ENCODE measurements at places on chromosomes 6 and 20.

GRCh38 chr6:136775548-136775947 is 16.7 kb downstream of the MAP3K5 start:
- no peak for DNase-seq

DNA sequence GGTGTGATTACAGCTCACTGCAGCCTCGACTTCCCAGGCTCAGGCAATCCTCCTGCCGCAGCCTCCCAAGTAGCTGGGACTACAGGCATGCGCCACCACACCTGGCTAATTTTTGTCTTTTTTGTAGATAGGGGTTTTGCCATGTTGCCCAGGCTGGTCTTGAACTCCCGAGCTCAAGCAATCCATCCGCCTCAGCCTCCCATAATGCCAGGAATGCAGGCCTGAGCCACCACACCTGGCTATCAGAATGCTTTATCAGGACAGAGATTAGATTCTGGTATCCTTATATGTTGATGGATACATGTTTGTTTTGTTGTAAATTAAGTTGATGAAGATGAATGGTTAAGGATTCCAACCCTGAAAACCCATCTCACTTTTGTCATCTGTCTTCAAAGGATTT is 24.2 kb downstream of the LHFPL5 start:
- no peak for DNase-seq

DNA sequence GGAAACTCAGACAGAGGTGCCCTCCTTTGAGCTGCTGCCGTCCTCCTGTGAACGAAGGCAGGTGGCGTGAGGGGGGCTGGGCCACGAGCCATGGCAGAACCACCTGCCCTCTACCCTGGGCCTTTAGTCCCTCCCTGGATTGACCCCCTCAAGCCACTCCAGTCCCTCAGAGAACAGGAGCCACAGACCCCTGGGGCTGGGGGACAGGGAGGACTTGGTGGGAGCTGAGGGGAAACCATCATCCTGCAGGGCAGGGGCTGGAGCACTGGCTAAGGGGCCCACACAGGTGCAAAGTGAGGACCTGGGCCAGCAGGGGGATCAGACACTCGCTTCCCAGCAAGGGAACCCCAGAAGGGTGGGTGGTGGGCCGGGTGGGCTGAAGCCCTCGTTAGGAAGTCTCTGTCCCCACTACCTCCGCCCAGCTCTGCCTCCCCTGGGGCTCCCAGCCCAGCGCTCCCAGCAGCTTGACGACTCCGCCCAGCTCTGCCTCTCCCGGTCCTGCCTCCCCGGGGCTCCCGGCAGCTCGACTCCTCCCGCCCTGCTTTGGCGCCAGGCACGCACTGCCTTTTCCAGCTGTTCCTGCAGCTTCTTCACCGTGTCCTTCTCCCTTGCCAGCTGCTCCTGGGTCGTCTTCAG is 44.4 kb downstream of the DSTN start:
- DNase-seq, result no peak

GRCh38 chr20:32231847-32232246 is 24.2 kb downstream of the POFUT1 start:
- no peak for DNase-seq

DNA sequence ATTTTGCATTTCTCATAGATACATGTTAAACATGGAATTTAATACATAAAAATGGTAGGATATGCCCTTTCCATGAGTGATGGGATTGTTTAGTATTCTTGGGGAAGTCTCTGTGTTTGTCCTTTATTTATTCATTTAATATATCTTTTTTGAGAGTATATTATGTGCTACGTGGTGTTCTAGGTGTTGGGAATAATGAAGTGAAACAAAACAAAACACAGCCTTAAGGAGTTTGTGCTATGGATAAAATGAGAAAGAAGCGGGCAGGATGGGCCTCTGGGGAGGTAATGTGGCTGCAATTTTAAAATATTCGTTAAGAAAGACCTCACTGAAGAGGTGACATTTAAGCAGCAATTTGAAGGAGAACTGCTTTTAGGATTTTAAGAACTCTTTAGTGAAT is 851.5 kb downstream of the MAFB start:
- no peak for DNase-seq

DNA sequence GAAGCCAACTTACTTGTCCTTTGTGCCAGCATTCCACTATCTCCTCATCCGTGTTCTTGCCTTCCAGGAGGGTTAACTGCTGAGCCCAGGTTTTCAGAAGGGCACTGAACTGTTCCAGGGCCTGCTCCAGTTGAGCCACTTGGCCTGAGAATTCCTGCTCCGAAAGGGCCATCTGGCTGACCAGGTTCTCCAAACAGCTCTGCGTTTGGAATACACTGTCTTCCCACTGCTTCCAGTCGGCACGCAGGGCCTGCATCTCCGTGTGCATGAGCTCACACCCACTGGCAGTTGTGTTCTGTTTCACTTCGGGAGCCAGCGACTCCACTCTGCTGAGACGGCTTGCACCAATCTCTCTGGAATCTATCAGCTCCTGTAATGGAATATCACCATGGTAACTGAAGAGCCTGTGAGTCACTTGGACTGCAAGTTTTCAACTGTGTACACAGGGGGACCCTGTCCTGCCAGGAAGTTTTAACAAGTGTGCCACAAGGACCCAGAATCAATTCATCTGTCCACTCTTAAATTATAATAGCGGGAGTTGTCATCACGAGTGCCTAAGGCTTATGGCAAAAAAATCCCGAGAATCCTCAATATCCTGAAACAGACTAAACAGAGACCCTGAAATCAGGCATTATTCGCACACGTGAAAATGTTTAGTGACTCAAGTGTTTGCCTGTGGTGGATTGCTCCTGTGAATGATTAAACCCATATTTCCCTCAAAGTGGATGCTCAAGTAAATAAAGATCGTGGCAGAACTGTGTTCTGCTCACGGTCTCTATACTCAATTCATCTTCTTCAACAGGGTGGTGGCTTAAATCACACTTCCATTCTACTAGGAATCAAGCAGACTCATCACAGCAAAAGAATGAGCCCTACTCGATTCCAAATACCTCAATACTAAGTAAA is 255.9 kb downstream of the SYNE1 start:
- peak; percentile 61 for DNase-seq

GRCh38 chr6:133895573-133896343 is 6.8 kb downstream of the TCF21 start:
- DNase-seq, result no peak

DNA sequence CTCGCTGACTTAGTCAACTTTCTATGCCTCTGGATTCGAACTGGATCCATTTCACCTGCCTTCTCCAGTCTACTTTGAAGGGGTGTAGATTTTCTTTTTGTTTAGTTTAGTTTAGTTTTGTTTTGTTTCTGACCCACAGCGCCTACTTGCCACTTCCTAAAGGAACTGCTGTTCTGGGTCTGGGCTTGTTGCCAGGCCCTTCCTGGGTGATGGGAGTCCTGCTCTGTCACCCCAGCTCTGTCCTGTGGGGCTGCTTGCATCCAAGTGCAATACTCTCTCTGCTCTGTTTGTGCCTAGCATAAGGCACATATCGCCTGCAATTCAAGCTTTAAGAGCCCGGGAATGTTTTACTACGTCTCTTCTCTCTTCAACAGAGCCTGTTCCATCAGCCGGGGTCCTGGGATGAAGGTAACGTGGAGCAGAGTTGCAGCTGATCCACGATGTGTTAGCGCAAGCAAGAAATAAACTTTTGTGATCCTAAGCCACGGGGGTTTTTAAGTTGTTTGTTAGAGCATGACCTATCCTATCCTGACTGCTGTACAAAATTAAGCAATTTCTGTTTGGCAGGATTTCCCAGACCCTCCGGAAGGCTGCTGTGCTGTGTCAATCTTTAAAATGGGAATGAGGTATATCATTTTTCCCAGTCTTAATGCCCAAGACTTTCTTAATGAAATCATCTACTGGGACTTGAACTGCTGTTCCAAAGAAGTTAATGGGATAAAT is 30.9 kb upstream of the TAGAP start:
- DNase-seq, result no peak

GRCh38 chr20:19961293-19961692 is 55.9 kb upstream of the NAA20 start:
- no peak for DNase-seq

GRCh38 chr20:17611290-17611539 is 41.3 kb downstream of the DSTN start:
- DNase-seq, result no peak

DNA sequence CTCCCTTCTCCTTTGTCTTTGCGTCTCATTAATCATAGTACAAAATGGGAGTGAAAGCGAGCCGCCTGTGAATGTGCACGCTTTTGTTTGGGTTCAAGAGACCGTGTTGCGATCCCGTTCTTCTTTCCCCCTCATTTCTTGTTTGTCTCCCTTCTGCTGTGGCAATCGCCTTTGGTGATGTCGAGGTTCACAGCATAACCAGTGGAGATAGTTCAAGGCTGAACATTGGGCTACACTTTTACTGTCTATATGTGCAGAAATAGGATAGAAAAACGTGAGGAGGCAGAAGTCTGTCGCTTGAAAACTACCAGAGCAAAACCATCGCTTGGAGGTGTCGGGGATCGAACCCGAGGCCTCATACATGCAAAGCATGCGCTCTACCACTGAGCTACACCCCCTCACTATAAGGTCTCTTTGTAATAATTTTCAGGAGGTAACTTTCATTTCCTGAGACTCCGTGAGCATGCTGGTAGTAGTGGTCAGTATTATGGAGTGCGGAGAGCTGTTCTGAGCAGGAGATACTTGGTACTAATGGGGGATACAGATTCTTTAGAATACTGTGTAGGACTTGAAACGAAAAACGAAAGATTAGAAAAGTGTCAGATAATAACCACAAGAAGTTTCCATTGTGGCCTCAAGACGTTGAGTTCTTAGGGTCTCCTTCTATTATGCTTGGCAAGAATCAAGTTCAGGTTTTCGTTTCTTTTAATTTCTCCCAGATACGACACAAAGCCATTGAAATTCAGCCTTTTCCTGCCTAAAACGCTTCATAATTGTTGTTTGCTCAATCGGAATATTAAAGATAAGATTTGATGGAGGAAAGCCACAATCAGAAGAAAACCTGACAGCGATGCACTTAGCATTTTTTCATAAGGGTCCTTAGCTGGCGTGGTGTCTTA is 106.6 kb downstream of the TRIM27 start:
- no peak for DNase-seq

- no peak for DNase-seq
Observed at GRCh38 chr20:61755971-61756845, 309.5 kb downstream of the TAF4 start.

DNA sequence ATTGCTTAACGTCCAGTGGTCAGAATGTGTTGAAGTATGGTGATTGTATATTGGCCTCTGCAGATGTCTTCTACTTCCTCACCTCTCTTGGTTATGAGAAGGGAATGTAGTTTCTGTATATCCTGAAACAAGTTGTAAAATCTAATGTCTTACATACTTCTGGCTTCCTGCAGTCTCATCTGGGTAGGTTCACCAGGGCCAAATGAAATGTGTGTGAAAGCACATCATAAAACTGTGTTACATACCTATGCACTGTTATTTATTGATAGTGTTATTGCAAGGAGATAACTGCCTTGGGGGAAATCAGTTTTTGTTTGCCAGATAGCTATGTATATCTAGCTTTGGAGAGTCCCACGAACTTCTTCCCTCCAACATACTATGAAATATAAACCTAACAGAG is 35.7 kb upstream of the PLCG1 start:
- DNase-seq, result no peak

- DNase-seq, result peak; percentile 9
Observed at GRCh38 chr6:145629478-145629877, 105.8 kb downstream of the EPM2A start.

DNA sequence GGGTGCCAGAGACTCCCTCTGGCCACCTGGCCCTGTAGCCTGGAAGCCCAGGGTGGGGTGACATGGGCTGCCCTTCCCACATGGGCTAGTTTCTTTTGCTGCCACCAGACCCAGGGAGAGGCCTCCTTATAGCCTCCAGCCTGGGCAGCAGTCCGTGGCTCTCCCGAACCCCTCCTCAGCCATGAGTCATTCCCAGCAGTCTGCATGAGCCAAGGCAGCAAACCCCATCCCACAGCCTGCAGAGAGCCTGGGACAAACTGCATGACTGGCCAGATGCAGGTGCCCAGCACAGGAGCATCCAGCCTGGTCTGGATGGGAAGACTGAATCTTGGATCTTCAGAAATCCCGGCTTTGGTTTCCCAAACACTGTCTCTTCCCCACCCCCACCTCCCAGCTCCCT is 75.7 kb downstream of the MRPL14 start:
- DNase-seq, result no peak

GRCh38 chr20:38172408-38172807 is 7.3 kb upstream of the TGM2 start:
- DNase-seq, result no peak

- no peak for DNase-seq
Observed at GRCh38 chr6:149031201-149031858, 284.5 kb downstream of the UST start.

- DNase-seq, result no peak
Observed at GRCh38 chr6:141552463-141552862, 580.3 kb upstream of the GJE1 start.

GRCh38 chr6:27505209-27506027 is 32.5 kb upstream of the ZNF184 start:
- no peak for DNase-seq

DNA sequence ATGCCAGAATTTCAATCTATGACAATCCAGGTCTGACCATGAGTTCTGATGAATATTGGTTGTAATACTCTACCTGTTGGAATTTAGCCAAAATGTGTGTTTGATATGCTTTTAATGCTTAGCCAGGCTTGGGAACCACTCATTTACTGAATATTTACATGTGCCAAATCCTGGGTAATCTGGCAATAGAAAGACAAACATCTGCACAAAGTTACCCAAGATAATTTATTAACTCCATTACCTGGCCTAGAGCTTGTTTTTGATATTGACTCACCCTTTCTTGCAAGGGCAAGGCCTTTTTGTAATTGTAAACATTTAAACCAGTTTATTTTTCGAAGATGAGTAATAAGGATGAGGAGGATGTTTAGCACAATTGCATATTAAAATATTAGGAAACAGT is 13.5 kb upstream of the CD2AP start:
- DNase-seq, result no peak

- DNase-seq, result no peak
Observed at GRCh38 chr20:50038574-50038991, 55.8 kb downstream of the SNAI1 start.

GRCh38 chr6:143408151-143408786 is 42.2 kb downstream of the ADAT2 start:
- DNase-seq, result no peak

DNA sequence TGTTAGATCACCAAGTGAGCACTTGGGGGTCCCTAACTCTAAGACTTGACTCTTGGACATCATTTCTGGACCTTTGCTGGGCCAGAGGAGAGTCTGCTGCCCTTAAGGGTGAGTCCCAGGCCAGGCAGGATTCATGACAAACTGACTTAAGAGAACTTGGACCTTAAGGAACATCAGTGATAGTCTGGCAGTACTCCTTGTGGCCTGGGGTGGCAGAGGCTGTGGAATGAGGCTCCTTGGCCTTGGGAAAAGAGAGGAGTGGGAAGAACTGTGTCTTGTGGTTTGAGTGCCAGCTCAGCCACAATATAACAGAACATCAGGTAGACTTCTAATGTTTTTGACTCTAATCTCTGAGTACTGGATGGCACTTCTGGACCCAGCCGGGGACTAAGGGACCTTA is 478.7 kb downstream of the MEI4 start:
- no peak for DNase-seq

GRCh38 chr6:359261-360035 is 32.1 kb upstream of the IRF4 start:
- no peak for DNase-seq
